ENCODE measurements at places on chromosomes 7 and 10.

DNA sequence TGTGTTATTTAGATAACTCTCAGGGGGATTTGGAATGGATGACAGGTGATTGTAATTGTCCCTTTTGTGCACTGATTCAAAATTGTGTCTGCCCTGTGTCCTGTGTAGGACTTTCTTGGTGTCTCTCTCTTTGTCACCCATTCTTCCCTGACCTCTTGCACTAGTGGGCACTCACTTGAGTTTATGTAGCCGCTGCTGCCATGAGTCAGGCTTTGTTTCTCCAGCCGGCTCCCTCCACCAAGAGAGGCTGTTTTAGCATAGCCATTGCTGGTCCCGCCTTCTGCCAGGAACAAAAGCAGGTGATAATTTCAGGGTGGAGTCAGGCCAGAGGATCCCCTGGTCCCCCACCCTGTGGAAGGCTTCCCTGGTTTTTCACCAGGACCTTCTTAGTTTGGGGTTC, 8.4 kb downstream of the COL17A1 start:
- no peak for DNase-seq

GRCh38 chr10:4902571-4903011, 60.6 kb upstream of the AKR1C1 start:
- DNase-seq: peak; percentile 41

DNA sequence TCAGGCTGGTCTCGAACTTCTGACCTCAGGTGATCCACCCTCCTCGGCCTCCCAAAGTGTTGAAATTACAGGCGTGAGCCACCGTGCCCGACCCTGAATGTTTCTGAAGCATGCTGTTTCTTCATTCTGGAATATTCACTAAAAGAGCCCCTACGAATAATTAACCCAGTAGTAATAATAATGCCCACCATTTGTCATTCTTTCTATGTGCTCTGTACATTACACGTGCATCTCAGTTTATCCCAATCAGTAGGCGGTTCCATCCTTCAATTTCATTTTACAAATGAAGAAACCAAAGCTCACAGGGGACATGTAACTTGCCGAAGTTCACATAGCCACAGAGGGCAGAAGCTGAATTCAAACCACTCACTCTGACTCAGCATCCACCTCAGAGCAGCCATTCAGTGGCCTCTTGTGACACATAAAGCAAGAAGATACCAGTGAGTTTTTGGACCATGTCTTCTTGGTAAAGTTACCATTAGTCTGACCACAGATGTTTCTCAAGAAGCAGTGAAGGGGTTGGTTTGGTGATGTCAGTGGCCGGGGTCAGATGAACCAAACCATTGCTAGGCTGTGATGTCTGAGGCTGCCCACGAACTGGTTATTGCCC, 71.9 kb upstream of the DUSP5 start:
- DNase-seq: peak; percentile 99

GRCh38 chr7:72080341-72080766, 331.8 kb downstream of the CALN1 start:
- no peak for DNase-seq

DNA sequence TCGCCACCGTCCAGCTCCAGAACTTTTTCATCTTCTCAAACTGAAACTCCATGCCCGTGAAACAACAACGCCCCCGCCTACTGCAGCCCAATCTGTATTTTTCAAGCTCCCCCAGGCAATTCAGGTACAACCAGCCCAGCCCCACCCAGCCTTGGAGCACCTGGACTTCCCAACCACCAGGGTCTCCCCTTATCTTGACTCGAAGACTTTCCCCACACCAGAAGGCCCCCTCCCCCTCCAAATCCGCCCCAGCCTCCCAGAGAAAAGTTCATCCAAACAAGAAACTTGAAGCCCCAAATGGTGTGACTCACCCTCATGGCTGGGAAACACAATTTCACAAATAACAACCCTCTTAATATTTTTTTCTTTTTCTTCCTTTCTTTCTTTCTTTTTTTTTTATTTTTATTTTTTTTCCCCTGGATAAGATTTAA, 10.6 kb downstream of the ZCCHC24 start:
- peak; percentile 62 for DNase-seq

DNA sequence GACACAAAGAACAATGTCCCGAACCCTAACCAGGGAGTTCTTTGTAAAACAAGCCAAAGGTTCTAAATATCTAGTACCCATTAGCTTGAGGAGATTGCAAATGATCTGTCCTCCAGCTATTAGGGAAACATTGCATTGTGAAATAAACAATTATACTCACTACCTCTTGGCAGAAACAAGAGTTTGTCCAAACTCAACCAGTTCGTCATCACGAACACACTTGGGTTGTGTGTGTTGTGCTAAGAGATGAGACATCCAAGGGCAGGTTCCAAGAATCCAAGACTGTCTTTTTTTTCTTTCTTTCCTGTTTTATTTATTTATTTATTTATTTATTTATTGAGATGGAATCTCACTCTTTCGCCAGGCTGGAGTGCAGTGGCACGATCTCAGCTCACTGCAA, 793.1 kb upstream of the AUTS2 start:
- DNase-seq: no peak

DNA sequence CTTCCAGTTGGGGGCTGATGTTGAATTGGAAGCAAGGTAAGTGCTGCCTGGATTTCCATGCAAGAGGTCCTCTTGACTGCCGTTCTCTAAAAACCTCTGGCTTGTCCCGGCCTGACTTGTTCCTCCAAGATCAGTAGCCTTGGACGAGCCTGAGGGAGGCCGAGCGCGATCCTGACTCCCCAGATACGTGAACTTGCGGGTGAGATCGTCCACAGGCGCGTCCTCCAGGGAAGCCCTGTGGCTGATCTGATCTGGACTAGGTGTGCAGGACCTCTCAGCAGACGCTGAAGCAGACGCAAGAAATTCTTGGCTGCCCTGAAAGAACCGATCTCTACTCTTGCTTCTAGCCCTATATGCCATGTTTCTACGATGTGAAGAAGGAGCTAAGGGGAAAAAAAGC, 29.7 kb downstream of the ZC3HAV1 start:
- no peak for DNase-seq

- DNase-seq: no peak
Observed at GRCh38 chr7:47358944-47359588, 222.8 kb downstream of the TNS3 start.

GRCh38 chr7:107924841-107925504, 34.0 kb downstream of the DLD start:
- DNase-seq: no peak

GRCh38 chr7:106417273-106417902, 132.6 kb upstream of the NAMPT start:
- DNase-seq: no peak

- no peak for DNase-seq
Observed at GRCh38 chr7:24283897-24284698, at the start of gene NPY. Gene NPY, plus strand, starts transcription at chr7:24284190. Its CDS starts 1,051 bp downstream, at chr7:24285241.

- no peak for DNase-seq
Observed at GRCh38 chr10:48791267-48791928, 106.7 kb downstream of the WDFY4 start.

DNA sequence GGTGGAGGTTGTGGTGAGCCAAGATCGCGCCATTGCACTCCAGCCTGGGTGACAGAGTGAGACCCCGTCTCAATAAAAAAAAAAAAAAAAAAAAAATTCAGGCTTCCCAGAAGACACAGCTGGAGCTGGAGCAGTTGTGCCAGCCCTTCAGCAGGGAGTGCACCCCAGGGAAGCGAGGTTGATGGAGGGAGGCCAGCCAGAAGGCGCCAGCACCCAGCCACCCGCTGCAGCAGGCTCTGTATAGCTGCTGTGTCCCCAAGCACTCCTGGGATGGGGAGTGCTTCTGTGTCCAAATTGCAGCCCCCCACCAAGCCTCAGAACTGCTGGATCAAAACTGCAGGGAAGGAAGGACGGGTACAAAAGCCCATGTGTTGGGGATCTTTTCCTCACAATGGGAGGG, 47.8 kb downstream of the COBL start:
- DNase-seq: no peak

DNA sequence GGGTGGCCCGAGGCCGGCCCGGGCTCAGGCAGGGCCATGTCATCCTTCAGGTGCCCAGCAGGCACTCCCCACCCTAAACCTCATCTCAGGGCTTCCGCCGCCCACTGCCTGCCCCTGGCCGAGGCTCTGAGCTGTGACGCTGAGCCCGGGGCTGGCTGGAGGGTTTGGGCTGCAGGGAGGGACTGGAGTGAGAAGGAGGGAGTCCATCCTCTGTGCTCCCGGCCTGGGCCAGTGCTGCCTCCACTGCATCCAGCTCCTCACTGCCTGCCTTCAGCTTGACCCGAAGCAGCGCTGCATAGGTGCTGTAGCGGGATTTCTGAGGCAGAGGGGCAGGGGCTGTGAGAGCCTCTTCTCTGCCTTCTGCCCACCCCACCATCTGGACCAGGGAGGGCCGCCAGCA, 7.6 kb downstream of the NFKB2 start:
- no peak for DNase-seq

DNA sequence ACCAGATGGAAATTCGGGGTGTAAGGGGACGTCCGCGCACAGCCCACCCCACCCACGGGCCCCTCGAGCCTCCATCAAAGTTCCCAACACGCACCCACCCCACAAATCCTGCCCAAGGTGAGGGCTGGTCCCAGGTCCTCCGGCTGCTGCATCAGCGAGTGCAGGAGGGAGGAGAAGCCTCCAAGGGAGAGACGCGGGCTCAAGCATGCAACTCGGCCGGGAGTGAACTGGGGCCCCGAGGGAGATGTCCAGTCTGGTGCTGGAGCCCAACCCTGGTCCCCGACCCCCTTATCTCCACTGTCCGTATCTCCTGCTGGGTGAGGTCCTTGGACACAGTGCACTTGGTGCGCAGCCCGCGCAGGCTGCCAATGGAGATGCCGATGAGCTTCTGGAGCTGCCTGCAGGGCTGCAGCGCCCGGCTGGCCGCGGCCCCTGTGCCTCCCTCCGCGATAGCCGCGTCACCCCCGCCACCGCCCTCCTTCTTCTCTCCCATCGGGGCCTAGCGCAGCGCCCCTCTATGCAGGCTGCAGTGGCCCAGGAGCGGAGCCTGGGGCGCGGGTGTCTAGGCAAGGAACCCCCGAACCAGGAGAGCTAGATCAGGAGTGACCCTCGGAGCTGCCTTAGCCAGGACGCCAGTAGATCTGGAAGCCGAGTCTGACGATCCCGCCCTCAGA, 489.2 kb downstream of the ZNF33B start:
- no peak for DNase-seq

- DNase-seq: no peak
Observed at GRCh38 chr10:13873196-13873595, 286.4 kb downstream of the PRPF18 start.

- DNase-seq: no peak
Observed at GRCh38 chr7:99032928-99033327, 111.0 kb downstream of the SMURF1 start.

DNA sequence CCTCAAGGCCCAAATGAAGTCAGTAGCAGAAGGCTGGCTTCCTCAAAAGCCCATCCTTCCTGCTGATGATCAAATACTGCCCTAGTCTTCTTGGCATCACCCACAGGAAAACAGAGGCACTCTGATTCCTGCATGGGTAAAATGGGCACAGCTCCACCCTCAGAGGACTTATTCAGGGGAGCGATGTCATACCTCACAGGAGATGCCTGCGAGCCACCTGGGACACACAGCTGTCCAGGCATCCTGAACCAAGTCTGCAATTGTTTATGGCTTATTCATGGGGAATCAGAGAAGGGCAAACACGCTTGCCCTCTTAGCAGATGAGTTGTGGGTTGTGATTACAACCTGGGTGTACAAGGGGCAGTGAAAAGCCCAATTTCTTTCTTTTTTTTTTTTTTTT, 22.0 kb upstream of the LMTK2 start:
- no peak for DNase-seq

DNA sequence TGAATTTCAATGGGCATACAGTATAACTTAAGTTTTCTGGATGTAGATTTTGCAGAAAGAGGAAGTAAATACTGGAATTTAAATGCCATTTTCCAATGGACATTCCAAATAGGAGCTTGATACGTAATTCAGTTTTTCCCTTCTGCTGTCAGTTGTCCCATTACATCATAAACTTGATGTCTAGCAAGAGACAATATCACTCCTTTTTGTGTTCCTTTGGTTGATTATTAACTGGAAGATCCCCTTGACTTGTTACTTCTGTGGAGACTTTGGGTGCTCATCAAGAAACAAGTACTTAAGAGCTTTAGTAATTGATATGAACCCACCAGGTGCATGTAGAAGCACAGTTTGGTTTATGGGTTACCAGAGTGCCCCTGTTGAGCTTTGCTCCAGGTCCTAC, 116.1 kb downstream of the ST7 start:
- no peak for DNase-seq

- DNase-seq: no peak
Observed at GRCh38 chr7:70410134-70410750, 721.7 kb upstream of the GALNT17 start.

DNA sequence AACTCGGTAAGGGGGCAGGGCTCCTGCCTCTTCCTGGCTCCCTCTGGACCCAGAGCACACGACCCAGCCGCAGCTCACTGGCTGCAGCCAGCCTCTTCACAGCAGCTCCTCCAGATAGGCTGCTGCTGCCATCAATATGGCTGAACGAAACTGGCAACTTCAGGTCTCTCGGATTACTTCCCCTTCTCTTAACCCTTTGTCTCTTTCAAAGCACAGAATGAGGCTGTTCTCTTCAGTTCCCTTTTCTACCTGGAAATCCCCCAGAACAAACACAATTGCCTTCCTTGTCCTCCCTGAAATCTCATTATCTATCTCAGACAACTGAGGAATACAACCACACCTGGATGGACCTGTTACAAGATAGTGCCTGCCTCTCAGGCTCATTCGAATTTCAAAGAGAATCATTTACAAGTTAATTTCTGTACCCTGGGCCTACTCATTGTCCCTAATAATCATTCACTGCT, 193.4 kb upstream of the MBL2 start:
- DNase-seq: no peak

DNA sequence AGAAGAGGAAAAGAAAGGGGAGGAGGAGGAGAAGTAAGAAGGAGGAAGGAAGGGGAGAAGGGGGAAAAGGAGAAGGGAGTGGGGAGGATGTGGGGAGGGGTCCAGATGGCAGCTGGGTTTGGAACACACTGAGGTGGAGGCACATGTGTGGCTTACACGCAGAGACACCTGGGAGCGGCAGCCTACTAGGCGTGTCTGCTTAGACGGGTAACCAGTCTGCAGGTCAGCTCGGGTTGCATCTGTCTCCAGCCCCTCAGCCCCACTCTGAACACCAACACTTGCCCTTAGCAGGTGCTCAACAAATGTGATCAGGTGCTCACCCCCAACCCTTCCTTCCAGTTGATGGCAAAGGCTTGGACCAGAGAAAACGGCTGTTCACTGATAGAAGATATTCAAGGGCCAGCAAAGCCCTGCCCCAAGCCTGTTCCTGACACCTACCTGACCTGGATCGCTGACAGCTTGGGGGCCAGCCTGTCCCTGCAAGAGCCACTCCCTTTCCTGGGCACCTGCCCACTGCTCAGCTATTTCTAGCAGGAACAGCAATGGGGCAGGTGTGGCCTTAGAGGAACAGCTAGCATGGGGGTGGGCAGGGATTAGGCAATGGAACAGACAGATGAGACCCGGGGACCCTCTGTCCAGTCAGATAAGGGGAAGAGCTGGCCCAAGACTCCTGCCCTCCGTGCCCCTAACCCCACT, 70.5 kb downstream of the SH3PXD2A start:
- DNase-seq: no peak
